CD4-positive, alpha-beta T cell treated with Interleukin-6 for 4 hours (primary cell): ENCODE measurements at places on chromosomes 4 and X.

- DNase-seq = no peak
Measured at GRCh38 chrX:49277535-49277830, 7.9 kb downstream of the PPP1R3F start.

- DNase-seq = no peak
Measured at GRCh38 chr4:100746141-100746739, 228.4 kb upstream of the EMCN start.

DNA sequence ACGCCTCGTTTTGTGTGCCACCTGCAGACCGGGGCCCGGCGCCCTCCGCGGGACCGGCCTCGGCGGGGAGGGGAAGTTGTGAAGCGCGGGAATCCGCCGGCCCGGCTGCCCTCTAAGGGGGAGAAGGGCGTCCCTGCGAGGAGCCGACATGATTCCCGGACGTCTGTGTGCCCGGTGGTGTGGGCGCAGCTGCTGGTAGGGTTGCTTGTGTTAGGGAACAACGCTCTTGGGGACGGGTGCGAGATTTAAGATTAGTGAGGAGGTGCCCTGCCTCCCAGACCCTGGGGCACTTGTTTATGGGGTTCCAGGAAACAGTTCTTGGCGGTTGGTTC, 627 bp downstream of the CDKN2AIP start:
- DNase-seq = no peak

DNA sequence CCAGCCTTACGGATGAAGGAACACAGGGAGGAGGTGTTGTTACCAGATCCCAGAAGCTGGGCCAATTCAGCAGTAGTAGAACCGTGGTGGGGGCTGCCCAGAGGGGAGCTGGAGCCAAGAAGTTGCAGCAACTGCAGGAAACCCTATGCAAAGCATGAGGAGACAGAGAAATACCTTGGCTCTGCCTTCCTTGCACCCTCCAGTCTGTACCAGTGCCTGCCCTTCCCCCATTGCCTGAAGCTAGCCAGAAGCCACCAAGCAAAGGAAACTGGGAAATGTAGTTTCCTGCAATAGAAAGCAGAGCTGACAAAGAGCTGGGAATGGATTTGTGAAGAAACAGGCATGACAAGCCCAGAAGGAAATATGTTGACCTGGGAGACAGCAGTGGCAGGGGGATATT, 108.7 kb upstream of the FUNDC1 start:
- no peak for DNase-seq
